Hepatocyte (in vitro differentiated cells): ENCODE measurements at places on chromosomes 12 and 14. TPM values are rescaled to one million over a fixed set of nuclear protein-coding genes. Genes with fewer than 3 reads are reported as not detected.

The LYZ gene
- 282 and 304 TPM in 2 replicates for total RNA-seq

The TSPAN19 gene
- total RNA-seq, result not detected in 2 replicates

The TAS2R50 gene
- 1.5 and 2.0 TPM in 2 replicates for total RNA-seq

The NPAS3 gene
- 0.64 and 1.1 TPM in 2 replicates for total RNA-seq

The NCOR2 gene
- total RNA-seq, result 12.9 and 40.3 TPM in 2 replicates

DNA sequence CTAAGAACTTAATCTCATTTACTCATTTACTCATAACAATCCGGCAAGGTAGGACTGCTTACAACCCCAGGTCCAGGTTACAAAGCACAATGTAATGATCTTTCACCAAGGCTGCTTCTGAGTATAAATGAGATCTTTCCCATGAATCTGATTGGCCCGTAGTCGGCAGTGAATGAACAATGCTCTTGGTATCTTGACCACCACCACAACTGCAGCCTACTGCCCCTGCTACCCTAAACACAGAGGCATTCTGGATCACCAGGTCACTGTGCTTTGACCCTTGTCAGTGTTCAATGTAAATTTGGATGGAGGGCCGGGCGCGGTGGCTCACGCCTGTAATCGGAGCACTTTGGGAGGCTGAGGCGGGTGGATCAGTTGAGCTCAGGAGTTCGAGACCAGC lies 15.9 kb downstream of the FAM181A start:
- no peak for DNase-seq
- H3K4me1 ChIP-seq, result peaks cover 3% of the 10 kb centered on the region
- H3K27ac ChIP-seq, result no peak overlapping the region
- peaks cover 10% of the 10 kb centered on the region for H3K27me3 ChIP-seq
- no peak overlapping the region for H3K4me3 ChIP-seq

- no peak overlapping the region for H3K4me3 ChIP-seq
- peak overlapping the region; percentile 72 for H3K27ac ChIP-seq
- H3K36me3 ChIP-seq, result no peaks in the 10 kb centered on the region
- peaks cover 4% of the 10 kb centered on the region for H3K4me1 ChIP-seq
These were observed 11.3 kb downstream of the PHLDA1 start for GRCh38 chr12:76020281-76020680.

DNA sequence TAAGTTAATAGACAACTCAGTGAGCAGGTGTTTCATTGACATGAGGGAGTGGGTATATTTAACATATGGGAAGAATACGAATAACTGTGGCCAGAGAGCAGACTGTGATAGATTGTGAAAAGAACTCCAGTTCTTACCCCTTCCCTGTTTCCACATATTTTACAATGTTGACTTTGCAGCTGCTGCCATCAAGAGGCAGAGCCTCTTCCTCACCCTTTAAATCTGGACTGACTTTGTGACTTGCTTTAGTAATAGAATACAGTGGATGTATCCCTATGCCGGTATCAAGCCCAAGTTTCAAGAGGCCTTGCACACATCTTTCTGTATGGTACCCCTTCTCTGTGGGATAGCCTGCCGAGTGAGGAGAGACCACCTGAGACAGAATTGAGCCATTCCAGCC lies 356.7 kb downstream of the ETNK1 start:
- H3K27ac ChIP-seq, result no peak overlapping the region
- H3K36me3 ChIP-seq, result no peaks in the 10 kb centered on the region
- no peaks in the 10 kb centered on the region for H3K4me1 ChIP-seq
- H3K4me3 ChIP-seq, result no peak overlapping the region

DNA sequence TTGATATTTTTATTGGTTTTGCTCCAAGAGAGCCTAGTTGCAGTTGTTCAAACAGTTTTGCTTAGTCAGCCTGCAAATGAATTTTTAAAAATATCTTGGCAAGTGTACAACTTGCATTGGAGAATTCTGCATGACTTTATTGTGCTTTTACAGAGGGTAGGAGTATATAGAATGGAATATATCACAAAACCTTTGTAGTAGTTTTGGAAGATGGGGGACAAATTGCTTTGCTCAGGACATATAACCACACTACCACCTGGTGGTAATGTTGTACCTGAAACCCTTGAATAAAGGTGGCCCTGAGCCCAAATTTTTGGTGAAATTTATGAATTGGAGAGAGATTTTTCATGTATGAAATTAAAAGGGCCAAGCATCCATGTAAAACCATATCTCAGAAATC lies 645.2 kb downstream of the MED13L start:
- no peaks in the 10 kb centered on the region for H3K27me3 ChIP-seq
- no peak overlapping the region for H3K4me3 ChIP-seq
- no peak for DNase-seq
- no peaks in the 10 kb centered on the region for H3K4me1 ChIP-seq
- no peak overlapping the region for H3K27ac ChIP-seq

DNA sequence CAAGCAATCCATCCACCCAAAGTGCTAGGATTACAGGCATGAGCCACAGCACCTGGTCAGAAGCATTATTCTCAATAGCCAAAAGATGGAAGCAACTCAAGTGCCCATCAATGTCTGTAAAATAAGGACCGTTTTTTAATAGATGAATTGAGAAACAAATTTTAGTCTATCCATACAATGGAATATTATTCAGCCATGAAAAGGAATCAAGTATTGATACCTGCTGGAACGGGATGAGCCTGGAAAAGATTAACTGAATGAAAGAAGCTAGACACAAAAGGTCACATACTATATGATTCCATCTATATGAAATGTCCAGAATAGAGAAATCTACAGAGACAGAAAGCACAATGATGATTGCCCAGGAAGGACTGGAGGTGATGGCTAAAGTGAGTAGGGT lies 9.1 kb upstream of the FBXW8 start:
- no peak overlapping the region for H3K27ac ChIP-seq
- no peak overlapping the region for H3K4me3 ChIP-seq
- H3K4me1 ChIP-seq, result no peaks in the 10 kb centered on the region
- H3K27me3 ChIP-seq, result peaks cover 16% of the 10 kb centered on the region
- no peaks in the 10 kb centered on the region for H3K36me3 ChIP-seq

GRCh38 chr12:108589028-108589839 lies 8.7 kb downstream of the TMEM119 start:
- H3K27me3 ChIP-seq, result no peaks in the 10 kb centered on the region
- no peaks in the 10 kb centered on the region for H3K36me3 ChIP-seq
- no peak overlapping the region for H3K4me3 ChIP-seq
- H3K4me1 ChIP-seq, result peaks cover 24% of the 10 kb centered on the region
- H3K27ac ChIP-seq, result peak overlapping the region; percentile 81
- peak; percentile 66 for DNase-seq

DNA sequence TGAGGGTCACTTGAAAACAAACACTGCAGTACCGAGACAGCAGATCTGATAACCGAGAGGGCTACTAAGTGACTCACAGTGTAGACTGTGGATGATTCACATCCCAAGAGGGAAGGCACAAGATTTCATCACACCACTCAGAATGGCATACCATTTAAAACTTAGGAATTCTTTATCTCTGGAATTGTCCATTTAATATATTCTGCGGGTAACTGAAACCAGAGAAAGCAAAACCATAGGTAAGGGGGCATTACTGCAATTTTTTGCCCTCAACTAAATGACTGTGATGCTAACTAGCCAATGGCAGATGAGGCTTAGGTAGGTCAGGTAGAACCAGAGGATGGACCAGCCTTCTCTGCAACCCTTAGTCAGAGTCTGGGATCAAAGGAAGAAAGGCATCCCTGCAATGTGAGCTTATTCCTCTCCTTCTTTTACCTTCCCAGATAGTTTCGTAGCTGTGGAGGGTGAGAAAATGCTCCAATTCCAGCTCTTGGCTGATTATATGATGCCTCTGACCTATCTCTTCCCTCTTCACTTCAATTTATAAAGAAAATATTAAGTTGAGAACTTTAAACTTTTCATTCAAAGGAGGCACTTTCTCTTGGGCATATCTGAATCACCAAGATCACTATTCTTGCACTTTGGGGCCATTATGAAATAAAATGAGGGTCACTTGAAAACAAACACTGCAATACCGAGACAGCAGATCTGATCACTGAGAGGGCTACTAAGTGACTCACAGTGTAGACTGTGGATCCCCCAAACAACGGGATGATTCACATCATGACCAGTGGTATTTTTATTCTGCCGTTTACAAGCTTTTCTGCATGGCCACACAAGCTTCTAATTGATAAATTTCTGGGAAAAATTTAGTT lies 6.8 kb downstream of the ART4 start:
- DNase-seq, result peak; percentile 68
- peak overlapping the region; percentile 66 for H3K27ac ChIP-seq
- no peaks in the 10 kb centered on the region for H3K27me3 ChIP-seq
- no peaks in the 10 kb centered on the region for H3K36me3 ChIP-seq
- H3K4me3 ChIP-seq, result no peak overlapping the region
- H3K4me1 ChIP-seq, result peaks cover 13% of the 10 kb centered on the region

GRCh38 chr14:33934938-33935337 lies 15.9 kb downstream of the EGLN3 start:
- H3K27me3 ChIP-seq, result no peaks in the 10 kb centered on the region
- H3K27ac ChIP-seq, result no peak overlapping the region
- H3K36me3 ChIP-seq, result no peaks in the 10 kb centered on the region
- no peak for DNase-seq

DNA sequence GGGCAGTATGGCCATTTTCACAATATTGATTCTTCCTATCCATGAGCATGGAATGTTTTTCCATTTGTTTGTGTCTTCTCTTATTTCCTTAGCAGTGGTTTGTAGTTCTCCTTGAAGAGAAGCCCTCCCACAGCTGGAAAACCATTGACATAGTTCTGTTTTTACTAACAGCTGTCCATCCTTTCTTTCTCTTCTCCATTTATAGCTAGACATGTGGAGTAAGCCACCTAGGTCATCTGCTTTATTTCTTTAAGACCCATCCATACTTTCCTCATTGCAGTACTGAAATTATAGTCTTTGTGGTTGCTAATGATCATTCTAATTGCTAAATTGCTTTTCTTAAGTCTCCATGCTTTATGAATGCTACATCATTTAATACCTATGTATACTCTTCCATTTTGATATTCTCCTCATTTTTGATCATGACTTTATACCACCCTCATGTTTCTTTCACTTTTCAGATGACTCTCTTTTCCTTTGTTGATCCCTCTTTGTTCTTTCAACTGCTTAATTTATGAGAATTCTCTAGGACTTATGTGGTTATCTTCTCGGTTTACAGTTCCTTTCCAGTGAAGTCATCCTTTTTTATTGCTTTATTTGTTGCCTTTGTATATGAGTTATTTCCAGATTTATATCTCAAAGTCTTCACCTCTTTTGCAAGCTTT lies 114.2 kb downstream of the PCNX1 start:
- H3K36me3 ChIP-seq, result no peaks in the 10 kb centered on the region
- no peaks in the 10 kb centered on the region for H3K27me3 ChIP-seq
- no peak for DNase-seq
- no peaks in the 10 kb centered on the region for H3K4me1 ChIP-seq
- no peak overlapping the region for H3K4me3 ChIP-seq

- no peak for DNase-seq
- peaks cover 23% of the 10 kb centered on the region for H3K4me1 ChIP-seq
- H3K4me3 ChIP-seq, result peak overlapping the region; percentile 75
These were observed 692 bp downstream of the MYG1 start for GRCh38 chr12:53300187-53300586.

GRCh38 chr12:52307836-52308805 lies 13.1 kb downstream of the KRT83 start:
- H3K27ac ChIP-seq, result peak overlapping the region; percentile 44
- H3K4me1 ChIP-seq, result peaks cover 6% of the 10 kb centered on the region
- no peaks in the 10 kb centered on the region for H3K36me3 ChIP-seq
- peak overlapping the region; percentile 17 for H3K4me3 ChIP-seq
- peaks cover 22% of the 10 kb centered on the region for H3K27me3 ChIP-seq

DNA sequence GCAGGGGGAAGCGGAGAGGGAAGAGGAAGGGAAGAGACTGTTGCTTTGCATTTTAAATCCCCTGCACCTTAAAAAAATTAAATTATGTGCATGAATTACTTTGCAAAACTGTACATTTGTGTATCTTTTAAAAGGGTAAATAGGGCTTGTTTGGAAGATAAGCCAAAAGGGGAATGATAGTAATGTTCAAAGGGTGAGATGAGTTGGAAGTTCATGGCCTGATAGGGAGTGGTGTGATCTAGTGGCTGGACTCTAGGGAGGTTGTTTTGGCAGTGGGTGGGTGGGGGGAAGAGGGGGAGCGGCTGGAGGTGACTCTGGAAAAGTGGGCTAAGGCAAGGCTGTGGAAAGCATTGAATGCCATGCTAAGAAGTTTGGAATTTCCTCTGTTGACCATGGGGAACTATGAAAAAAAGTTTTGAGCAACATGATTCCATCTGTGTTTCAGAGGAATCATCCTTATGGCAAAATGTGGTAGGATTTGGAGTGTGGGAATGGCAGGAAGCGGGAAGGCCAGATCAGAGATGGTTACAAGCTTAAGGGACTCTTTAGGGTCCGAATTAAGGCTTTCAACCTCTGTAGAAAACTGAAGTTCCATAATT lies 25.5 kb upstream of the EMP1 start:
- H3K36me3 ChIP-seq, result no peaks in the 10 kb centered on the region
- peaks cover 33% of the 10 kb centered on the region for H3K4me1 ChIP-seq
- no peaks in the 10 kb centered on the region for H3K27me3 ChIP-seq
- peak overlapping the region; percentile 94 for H3K27ac ChIP-seq
- H3K4me3 ChIP-seq, result no peak overlapping the region

DNA sequence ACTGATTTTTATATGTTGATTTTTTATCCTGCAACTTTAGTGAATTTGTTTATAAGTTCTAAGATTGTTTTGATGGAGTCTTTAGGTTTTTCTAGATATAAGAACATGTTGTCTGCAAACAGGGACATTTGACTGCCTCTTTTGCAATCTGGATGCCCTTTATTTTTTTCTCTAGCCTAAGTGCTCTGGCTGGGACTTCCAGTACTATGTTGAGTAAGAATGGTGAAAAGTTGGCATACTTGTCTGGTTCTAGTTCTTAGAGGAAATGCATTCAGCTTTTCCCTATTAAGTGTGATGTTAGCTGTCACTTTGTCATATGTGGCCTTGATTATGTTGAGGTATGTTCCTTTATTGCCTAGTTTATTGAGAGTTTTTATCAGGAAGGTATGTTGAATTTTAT lies 68.1 kb downstream of the ERC1 start:
- no peak overlapping the region for H3K4me3 ChIP-seq
- H3K27ac ChIP-seq, result no peak overlapping the region

DNA sequence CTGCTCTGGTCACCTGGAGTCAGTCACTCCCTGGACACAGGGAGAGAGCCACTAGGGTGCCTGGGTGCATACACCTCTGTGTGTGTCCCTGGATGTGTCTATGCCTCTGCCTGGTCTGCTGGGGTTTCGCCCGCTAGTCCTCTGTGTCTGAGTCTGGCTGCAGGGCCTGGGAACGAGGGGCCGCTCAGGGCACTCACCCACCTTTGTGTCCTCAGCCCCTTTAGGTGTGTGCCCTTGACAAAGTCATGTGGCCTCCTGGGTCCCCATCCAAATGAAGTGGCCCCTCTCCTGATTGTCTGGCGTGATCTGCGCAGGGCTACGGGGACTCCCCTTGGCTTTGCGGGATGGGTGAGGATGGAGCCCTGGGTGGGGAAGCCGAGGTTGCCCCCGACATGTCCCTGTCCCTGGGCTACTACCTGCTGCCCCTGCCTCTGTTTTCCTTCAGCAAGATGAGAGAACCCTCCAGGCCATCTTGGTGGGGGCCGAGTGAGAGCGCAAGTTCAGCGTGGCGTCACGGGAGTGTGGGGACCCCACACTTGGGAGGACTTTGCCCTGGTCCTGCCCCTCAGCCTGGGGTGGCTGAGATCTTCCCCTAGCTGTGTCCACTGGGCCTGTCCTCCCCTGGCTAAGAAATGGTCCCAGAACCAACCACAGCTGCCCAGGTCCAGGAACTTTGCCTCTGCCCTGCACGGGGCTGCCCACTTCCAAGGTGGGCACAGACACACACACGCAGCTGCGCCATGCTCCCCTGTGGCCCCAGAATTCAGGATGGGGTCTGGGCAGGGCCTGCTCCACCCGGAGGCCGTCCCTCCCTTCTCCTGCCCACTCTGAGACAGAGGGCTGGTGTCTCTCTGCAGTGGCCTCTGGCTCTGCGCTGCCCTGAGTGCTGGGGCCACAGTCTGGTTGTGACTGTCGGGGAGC lies 2.7 kb upstream of the AHNAK2 start:
- H3K27me3 ChIP-seq, result no peaks in the 10 kb centered on the region
- H3K4me1 ChIP-seq, result peaks cover 13% of the 10 kb centered on the region
- DNase-seq, result peak; percentile 3
- no peak overlapping the region for H3K27ac ChIP-seq
